ENCODE measurements at places on chromosomes 7 and 10.

DNA sequence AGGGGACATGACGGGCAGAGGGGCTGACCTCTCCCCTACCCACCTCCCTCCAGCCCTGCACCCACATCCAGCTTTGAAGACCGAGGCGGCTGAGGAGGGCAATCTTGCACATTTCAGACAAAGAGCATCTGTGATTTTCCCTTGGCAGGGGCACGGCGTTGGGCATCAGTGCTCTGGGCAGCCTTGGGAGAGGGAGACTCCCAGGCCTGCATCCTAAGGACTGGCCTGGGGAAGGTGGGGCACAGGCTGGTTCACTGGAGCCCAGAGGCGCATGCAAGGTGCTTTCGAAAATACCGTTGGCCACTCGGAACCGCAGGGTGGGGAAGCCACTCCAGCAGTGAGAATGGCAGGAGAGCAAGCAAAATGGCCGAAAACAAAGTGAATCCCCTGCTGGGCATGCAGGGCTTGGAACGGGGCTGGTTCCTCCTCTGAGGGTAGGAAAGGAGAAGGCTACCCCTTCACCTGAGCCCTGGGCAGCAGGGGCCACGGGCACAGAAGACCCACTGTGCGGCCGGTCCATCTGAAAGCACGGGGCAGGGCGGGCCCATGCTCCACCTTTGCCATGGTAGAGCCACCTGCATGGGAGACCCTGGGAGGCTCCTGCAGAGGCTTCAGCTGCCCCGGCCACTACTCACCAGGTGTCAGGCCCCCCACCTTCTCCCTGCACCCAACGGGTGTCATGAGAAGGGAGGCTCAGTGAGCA is 49.8 kb downstream of the EBF3 start:
- DNase-seq, result no peak

- DNase-seq, result no peak
These were observed 1.2 kb upstream of the CCDC6 start for GRCh38 chr10:59907537-59907917.

- no peak for DNase-seq
These were observed 156.6 kb downstream of the RPS24 start for GRCh38 chr10:78190051-78190825.

- no peak for DNase-seq
These were observed 2.1 kb downstream of the ST8SIA6 start for GRCh38 chr10:17452060-17452841.

DNA sequence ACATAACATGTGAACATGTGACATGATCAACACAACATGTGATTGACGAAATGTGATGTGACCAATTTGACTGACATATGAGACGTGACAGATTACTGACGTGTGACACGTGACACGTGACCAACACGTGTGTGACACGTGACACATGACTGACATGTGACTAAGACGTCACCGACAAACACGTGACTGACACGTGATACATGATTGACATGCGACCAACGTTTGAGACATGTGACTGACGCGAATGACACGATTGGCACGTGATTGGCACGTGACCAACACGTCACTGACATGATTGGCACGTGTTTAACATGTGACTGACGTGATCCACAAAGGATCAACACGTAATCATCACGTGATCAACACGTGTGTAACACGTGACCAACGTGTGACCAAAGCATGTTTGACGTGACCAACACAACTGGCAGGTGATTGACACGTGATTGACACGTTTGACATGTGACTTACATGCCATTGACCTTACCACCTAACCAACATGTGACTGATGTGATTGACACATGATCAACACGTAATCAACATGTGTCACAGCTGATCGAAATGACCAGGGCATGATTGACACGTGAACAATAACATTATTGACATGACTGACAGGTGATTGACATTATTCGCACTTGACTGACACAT is 23.7 kb downstream of the CRPPA start:
- DNase-seq, result no peak

DNA sequence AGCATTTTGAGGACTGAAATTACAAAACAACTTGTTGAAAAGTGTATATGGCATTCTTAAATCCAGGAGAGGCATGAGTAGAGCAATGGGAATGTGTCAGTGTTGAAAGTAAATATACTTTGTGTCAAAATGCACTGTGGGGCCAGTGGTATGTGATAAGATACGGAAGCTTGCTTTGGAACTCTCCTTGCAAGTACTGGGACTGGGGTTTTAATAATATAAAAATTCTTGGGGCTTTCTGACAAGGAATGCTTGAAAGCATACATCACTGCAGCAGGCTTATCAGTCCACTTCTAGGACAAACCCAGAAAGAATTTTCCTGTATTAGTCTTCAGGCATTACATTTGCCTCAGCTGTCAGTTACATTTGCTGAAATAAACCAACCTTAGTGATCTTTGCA is 472.8 kb upstream of the FZD8 start:
- DNase-seq, result no peak

GRCh38 chr7:25722856-25723255 is 429.1 kb upstream of the NFE2L3 start:
- peak; percentile 80 for DNase-seq

- DNase-seq, result no peak
These were observed 95.5 kb downstream of the CTBP2 start for GRCh38 chr10:125064681-125065492.

- DNase-seq, result peak; percentile 96
These were observed 70.9 kb downstream of the WIPF3 start for GRCh38 chr7:29877196-29877595.

GRCh38 chr7:34728156-34728555 is 70.1 kb downstream of the NPSR1 start:
- DNase-seq, result no peak

GRCh38 chr7:152759949-152760853 is 649 bp downstream of the ACTR3B start:
- DNase-seq, result no peak

DNA sequence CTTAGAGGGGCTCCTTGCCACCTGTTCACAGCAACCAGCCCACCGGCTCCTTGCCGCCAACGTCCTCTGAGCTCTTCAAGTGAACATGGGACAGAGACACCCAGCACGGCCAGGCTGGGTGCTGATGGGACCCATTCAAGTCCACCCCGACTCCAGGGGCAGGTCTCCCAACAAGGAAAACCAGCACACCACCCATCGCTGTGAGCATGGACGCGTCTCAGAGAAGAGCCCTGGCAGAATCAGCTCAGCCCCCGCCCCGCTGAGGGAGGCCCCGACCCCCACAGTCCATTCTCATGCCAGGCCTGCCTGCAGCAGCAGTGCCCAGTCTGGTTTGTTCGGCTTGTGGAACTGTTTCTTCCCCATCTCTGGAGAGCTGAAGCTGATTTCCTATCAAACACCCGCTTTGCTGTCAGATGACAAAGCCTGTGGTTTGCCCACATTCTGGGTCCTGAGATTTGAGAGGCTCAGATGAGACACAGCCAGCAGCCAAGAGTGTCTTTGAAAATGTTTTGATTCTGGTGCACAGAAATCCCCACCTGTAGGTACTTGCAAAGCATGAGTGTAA is 216.6 kb downstream of the ZMYND11 start:
- DNase-seq, result no peak

DNA sequence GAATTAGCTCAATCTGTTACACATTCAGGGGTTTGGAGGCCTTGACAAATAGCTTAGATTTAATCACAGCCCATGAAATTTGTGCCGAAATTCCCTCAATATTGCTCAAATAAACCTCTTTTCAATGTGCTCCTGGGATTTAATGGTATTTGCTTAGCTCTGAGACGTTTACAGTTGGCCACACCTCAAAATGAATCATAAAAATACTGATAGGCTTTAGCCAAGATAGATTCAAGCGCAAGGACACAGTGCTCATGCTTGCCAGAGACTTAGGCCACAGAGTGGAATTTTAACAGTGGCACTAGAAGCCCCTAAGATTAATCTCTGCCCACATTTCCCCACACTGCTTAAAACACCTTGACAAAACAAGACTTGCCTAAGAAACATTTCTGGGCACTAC is 2.3 kb upstream of the SEMA3C start:
- no peak for DNase-seq

DNA sequence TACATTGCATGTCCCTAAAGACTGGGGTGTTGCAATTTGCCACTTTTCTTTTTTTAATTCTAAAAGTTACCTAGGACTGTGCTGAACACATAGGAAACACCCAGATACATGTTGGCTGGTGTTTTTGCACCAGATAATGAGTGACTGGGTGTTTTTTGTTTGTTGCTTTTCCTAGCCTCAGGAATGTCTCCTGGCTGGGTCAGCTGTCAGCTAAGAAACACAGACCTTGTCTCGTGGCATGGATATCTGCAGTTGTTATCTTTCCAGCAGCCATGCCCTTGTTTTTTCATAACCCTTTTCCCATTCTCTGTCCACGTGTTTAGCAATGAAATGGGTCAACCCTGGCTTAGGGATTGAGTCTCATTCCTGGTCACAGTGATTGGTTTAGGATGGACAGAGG is 433.9 kb upstream of the ZMIZ1 start:
- no peak for DNase-seq

- no peak for DNase-seq
These were observed 595.8 kb upstream of the MKI67 start for GRCh38 chr10:128721963-128722445.

- DNase-seq, result peak; percentile 59
These were observed 72.6 kb upstream of the PDLIM1 start for GRCh38 chr10:95363303-95363912.

DNA sequence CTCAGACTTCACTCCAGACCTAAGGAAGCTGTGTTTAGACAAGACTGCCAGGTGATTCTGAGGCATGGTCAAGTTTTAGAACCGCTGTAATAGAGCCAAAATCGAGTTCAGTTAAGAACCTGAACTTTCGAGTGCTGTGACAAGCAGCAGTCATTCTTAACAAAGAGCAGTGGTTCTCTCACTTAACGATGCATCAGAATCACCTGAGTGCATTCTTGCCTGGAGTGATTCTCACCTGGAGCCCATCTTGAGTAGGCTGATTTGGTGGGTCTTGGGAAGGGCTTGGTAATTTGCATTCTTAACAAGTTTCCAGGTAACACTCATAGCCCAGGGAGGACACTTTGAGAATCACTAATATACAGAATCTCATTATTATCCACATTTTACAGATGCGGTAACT is 44.7 kb downstream of the PLXNA4 start:
- no peak for DNase-seq

DNA sequence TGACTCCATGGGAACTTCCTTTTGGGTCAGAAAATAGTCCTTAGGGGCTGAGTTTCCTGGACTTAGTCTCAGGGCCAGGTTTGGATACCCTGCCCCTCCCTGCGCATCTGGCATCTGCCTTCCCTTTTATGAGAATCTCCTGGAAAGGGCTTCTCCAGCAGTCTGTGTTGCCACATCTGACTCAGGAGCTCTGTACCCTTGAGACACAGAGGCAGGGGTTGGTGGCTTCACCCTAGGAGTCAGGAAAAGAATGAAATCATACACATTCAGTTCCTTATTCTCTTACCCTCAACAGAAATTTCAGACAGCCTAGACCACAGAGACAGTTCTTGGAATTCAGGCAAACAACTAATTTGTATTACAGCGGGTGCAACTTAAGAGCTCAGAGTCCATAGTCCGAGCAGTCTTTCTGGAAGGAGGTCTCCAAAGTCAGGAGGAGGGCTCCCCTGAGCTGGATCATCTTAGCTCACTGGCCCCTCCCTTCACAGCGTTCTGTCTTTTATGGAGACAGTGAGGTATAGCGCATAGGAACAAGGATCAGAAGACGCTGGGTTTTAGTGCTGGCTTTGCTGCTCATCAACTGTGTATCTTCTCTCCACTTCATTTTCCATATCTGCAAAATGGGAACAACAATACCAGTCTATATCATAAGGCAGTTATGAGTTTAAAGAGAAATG is 3.0 kb upstream of the PLAU start:
- no peak for DNase-seq

GRCh38 chr10:48333856-48334255 is 27.4 kb downstream of the MAPK8 start:
- DNase-seq, result no peak

DNA sequence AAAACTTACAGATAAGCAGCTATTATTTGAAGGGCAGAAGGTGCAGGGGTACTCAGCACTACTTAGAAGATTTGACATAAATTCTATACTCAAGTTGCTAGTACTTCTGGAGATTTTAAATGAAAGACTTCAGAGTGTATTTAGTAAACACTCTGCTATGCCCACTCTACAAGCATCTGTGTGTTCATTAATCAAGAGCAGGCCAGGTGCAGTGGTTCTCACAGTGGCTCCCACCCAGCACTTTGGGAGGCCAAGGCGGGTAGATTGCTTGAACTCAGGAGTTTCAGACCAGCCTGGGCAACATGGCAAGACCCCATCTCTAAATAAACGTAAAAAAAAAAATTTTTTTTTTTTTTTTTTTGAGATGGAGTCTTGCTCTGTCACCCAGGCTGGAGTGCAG is 38.9 kb upstream of the TOMM7 start:
- no peak for DNase-seq

- no peak for DNase-seq
These were observed 154.6 kb downstream of the TMEM178B start for GRCh38 chr7:141228482-141228881.

DNA sequence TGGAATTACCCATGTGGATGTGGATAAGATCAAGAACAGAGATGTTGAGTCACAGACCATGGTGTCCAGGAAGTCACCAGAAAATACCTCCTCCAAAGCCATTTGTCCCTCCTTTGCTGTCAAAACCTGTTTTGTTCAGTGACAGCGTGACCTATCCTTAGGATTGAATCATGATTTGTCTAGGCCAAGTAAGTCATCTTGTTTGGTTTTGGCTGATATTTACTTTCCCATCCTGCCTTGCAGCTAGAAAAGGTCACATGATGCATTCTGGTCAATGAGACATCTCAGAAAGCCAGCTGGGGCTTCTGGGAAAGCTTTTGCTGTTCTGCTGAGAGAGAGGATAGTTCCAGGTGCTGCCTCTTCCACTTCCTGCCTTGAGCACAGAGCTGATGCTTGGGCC is 225.3 kb upstream of the ZMIZ1 start:
- DNase-seq, result no peak

DNA sequence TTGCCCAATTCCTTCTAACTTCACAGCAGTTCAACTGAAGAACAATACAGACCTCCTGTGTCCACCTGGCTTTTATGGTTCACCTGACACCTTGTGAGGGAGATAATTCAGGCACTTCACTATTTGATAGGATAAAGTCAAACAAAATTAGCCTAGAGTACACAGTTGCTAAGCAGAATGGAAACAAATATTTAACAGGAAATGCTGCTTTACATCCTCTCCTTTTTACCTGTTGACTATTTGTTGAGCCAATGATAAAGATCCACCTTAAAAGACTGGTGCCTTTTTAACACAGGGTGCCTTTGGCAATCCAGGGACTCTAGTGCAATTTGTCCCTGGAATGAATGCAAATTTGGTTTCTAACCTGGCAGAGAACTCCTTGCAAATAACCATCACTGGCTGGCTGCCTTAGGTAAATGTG is 39.8 kb downstream of the ITPRID1 start:
- no peak for DNase-seq

GRCh38 chr10:7449063-7449695 is 38.3 kb upstream of the SFMBT2 start:
- DNase-seq, result no peak

DNA sequence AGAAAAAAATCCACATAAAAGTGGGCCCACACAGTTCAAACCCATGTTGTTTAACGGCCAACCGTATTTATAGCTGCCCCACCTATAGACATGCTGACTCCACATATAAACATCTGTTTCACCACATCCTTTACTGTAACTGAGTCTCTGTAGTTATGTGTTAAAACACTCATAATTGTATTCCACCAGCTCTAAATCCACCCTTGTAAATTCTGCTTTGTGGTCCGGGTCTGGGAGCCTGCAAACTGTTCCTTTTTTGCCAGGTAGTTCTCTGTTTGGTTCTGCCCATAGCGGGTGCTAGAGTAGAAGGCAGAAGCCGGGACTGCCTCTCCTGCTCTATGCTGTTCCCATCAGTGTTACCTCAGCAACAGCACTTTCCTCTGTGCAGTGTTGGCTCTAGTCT is 20.2 kb upstream of the FHIP2A start:
- DNase-seq, result no peak

GRCh38 chr7:138499340-138499739 is 39.3 kb downstream of the TRIM24 start:
- DNase-seq, result no peak
